Activated T-cell treated with anti-CD3 and anti-CD28 coated beads for 1 hour (primary cell): ENCODE measurements at places on chromosomes 12 and 14.

GRCh38 chr14:74645244-74645643 lies 33.2 kb upstream of the LTBP2 start:
- no peak for DNase-seq

DNA sequence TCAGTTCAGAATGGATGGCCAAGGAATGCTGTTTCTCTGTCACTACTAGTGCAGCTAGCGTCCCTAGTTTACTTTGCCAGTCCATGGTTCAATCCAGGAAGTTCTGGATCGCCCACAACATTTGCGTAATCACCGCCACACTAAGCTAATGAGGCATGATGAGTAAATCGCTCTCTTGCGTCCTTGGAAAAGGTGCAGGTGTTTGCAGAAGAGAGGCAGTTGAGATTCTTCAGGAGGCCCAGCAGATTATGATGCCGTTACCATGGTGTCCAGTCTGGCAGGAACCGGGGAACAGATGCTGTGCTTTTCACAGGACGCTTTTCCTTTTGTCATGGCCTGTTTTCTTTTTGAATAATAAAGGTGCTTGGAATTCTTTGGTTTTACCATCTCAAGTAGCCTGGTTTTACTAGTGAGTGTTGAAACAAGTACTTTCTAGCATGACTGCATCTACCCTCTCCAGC lies 9.0 kb downstream of the TPH2 start:
- no peak for DNase-seq

GRCh38 chr12:4816744-4817525 lies 92.8 kb upstream of the KCNA1 start:
- DNase-seq, result no peak

- peak; percentile 6 for DNase-seq
These were observed 126.1 kb downstream of the GCH1 start for GRCh38 chr14:54776361-54777001.

- no peak for DNase-seq
These were observed 255.4 kb downstream of the DAD1 start for GRCh38 chr14:22333422-22334274.

DNA sequence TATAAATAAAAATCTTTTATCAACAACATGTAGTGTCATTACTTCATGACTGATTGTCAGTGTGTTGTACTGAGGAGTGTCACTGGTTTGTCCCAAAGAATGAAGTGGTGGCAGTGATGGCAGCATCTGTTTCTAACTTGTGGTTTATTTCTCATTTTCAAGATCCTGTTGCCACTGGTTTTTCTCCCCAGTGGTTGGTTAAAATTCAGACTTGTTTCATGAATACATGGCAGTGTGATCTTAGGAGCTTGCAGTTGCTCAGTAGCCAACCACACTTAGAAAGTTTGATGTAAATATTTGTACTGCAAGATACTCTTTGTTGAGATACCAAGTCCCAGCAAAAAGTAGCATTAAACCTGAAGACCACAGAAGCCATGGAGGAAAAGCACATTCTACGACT lies 69.8 kb downstream of the PLEKHA5 start:
- no peak for DNase-seq

DNA sequence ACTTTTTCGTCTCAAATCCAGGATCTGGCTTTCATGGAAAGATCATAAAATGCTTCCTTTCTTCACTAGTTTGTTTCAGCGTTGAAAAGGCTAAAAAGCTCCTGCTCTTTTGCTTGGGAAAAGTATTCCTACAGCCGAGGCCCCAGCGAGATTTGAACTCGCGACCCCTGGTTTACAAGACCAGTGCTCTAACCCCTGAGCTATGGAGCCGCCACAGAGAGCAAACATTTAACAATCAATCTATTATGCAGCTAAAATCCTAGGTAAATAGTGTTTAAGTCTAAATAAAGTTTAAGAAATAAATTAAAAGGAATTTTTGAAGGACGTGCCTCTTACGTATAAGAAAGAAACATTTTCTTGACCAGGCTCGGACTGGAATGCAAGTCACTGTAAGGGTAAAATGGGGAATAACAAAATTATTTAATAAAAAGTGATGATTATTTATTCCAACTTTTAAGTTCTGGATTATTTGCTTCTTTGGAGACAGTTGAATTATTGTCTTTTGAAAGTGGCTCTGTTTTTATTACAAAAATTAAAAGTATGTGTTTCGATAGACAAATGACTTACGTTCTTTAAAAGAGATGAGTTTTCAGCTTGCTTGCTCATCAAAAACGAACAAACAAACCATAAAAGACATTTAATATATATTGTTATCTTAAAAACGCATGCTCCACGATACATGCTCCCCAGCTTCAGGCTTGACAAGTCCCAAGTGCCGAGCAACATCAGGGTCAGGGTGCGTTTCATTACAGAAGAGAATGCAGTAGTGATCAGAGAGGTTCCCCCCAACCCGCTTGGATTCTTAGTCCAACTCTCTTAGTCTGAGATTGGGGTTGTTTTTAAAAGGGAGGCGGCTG lies 10.2 kb downstream of the OR6S1 start:
- peak; percentile 35 for DNase-seq

DNA sequence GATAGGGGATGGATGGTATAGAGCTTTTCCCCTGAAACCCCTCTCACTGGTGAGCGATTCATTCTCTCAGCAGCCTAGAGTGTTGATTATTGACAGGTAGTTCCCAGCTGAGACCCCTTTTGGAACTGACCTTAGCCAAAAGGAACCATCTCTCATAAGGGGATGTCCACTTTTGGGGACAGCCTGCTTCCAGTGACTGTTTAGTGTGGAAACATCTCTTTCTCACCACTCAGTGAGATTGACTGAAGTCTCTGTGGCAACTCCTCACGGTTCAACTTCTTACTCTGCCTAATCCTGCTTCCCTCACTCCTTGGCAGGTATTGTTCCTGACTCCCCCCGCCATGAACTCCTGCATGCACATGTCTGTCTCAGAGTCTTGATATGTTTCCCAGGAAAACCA lies 529.2 kb upstream of the ATP2B1 start:
- no peak for DNase-seq

DNA sequence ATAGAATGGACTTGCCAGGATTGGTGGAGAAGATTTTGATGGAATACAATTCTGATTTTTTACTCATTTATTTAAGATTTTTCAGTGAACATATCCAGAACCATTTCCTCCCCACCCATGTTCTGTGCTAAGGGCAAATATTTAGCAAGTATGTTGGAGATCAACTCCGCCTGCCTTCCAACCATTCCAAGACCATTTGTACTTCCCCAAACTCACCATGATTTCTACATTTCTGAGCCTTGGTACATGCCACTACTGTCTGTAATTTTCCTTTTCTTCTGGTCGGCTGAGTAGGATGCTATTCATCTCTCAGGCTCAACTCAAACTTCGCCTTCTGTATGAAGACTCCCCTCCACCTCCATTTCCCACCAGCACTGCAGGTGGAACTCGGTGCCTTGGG lies 150.6 kb downstream of the NTF3 start:
- DNase-seq, result no peak

DNA sequence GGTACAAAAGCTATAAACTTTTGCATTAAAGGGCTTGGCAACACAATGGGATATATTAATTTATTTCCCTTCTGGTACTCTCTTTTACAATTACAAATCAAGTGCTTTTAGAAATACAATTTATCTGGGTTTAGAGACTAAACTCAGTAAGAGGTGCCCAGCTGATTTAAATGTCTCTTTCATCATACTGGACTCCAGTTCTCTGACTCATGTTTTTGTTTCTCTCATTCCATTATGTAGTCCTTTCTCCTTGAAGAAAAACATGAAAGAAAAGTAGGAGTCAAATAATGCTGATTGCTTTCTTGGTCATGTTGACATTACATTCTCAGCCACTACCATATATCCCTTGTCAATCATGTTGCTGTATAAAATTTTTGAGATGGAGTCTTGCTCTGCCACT lies 36.3 kb upstream of the CFL2 start:
- DNase-seq, result no peak

- no peak for DNase-seq
These were observed 96.3 kb downstream of the PTPN11 start for GRCh38 chr12:112514926-112515642.

- DNase-seq, result no peak
These were observed 177.5 kb upstream of the NOS1 start for GRCh38 chr12:117538926-117539325.

DNA sequence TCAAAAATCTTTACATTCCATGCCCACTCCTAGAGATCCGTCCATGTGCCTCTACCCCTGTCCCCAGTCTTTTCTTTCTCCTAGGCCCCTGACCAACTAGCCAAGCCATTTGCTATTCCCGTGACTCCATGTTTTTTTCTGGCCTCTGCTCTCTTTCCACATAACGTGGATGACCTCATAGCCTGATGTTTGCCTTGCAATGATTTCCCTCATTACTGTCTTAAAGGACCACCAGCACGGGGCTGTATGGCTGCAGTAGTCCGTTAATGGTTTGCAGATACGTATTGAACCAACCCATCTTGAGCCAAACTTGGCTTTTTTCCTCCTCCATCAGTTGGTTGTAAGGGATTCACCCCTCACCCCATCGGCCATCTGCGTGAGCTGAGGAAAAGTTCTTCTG lies 226.0 kb downstream of the PCNX1 start:
- DNase-seq, result no peak

GRCh38 chr14:95524706-95525512 lies 8.5 kb upstream of the SYNE3 start:
- DNase-seq, result no peak
